Lung microvascular endothelial cell (primary cell): ENCODE measurements at places on chromosomes 11 and 22. TPM values are rescaled to one million over a fixed set of nuclear protein-coding genes. Genes with fewer than 3 reads are reported as not detected.

The ALDH3B1 gene
- total RNA-seq, result 0.20 and 0.44 TPM in 2 replicates

The RSF1 gene
- 16.6 and 20.4 TPM in 2 replicates for total RNA-seq

The TPP1 gene
- total RNA-seq, result 61.2 and 69.2 TPM in 2 replicates

The MS4A6E gene
- not detected in 2 replicates for total RNA-seq

The PRR5L gene
- 3.0 and 6.5 TPM in 2 replicates for total RNA-seq

The ACAD8 gene
- total RNA-seq, result 14.4 and 18.7 TPM in 2 replicates

The DEPDC7 gene
- under 0.01 and 0.20 TPM in 2 replicates for total RNA-seq

The SLC1A2 gene
- not detected in 2 replicates for total RNA-seq

The SYT12 gene
- total RNA-seq, result under 0.01 TPM in 2 replicates

The GTSE1 gene
- 0.99 and 3.7 TPM in 2 replicates for total RNA-seq

The C11orf86 gene
- not detected in 2 replicates for total RNA-seq

The MOGAT2 gene
- total RNA-seq, result not detected in 2 replicates

- DNase-seq, result no peak
Measured at GRCh38 chr11:69431893-69432738, 49.3 kb upstream of the LINC01488 start.

GRCh38 chr22:31857247-31857646, 87.1 kb upstream of the YWHAH start:
- DNase-seq, result no peak

GRCh38 chr11:35307221-35307621, 112.1 kb downstream of the SLC1A2 start:
- DNase-seq, result no peak

DNA sequence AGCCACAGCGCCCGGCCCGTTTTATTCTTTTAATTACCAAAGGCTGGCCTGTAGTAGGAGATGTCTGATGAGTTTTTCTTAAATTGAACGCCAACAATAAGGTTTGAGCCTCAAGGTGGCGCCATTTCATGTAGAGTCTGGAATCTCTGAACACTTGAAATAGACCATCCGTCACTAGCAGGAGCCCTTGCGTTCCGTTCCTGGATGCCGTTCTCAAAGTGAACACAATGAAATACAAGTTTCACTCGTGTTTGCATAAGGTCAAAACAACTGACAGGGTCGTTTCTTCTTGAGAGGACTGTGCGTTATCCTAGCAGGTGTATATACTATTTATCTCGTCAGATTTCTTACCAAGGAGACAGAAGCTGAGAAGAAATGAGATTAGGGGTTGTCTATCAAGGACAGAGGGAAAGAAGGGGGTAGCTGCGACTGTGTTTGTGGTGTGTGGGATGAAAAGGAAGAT, 18.7 kb upstream of the SCGB1D1 start:
- DNase-seq, result peak; percentile 84

DNA sequence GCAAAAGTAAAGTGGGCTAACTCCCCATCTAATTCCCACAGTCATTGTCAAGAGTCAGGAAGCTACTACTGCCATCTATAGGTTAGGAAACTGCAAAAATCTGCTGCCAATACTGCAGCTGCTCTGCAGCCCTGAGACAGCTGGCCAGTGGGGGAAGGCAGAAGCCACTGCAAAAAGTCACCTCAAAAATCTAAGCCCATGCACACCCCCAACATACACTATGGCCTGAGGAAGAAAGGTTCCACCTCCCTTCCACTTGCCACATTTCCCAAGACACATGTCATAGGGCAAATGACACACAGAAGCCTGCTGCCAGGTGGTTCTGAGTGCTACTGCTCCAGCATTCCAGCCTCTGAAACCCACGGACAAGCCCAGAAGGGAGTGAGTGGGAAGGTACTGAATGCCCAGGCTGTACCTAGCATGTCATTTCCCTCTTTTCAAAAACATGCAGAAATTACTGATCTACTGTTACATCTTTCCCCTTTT, 36.9 kb downstream of the DGCR2 start:
- peak; percentile 47 for DNase-seq

DNA sequence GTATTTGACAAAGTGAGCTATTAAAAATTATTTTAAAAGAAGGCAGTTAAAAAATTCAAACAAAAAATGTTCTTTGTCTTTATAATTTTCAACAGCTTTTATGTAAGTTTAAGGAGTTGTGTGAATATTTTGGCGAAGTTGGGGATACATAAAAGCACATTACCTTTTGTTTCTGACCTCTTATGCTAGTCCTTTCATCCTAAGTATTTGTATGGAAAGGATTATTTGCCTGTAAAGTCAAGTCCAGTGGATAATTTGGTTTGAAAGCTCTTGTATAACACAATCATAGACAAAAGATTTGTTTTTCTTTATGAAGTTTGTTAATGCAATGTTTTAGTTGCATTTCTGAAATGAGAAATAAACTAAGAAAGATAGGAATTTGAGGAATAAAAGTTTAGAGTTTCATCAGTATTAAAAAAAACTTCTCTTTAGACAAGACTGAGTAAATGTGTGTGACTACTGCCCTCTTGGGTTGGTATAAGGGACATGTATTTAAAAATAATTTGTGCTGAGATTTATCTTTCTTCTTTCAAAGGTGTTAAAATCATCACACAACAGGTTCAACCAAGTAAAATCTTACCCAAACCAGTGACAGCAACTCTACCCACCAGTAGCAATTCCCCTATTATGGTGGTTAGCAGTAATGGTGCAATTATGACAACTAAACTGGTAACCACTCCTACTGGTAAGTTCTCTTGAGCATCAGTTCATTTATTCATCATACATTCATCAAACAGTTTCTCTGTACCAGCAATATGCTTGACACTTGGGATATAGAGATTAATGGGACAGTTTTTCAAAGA, 68.2 kb downstream of the EMSY start:
- peak; percentile 72 for DNase-seq

DNA sequence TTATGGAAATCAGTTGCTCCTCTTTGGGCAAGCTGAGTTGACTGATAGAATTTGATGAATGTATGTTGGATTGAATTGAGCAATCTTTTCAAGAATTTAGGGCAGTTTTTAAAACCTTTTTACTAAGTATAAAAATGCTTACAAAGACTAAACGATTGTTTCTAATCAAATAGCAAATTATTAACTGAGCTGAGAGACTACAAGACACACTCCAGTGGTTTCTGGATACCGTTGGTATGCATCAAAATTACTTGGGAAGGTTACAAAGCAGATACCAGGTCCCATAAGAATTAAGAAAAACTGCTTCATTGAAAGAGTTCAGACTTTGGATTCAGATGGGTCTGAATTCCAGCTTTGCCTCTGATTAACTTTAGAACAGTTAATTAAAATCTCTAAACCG, 721.4 kb downstream of the FAM181B start:
- DNase-seq, result no peak

DNA sequence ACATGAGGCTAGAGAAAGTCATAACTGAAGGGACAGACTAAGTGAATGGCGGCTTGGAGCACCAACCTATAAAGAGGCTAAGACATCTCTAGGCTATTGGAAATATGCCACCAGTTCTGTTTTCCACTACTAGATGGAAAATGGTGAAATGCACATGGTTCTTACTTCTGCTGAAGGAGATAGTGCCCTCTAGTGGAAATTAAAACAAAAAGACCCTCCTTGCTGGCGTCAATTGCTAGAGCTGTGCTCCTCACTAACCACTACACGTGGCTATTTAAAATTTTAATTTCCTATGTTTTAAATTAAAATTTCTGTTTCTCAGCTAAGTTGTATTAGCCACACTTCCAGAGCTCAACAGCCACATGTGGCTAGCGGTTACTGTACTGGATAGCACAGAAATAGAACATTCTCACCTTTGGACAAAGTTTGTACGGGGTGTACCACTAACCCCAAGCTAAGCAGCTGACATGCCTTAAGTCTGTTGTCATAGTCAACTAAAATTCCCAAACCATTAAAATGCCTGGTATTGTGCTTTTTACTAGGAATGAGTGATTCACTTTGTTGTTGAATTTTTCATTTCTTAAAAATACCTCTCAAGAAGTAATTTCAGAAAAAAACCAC, 34.1 kb upstream of the CALCA start:
- DNase-seq, result peak; percentile 62

DNA sequence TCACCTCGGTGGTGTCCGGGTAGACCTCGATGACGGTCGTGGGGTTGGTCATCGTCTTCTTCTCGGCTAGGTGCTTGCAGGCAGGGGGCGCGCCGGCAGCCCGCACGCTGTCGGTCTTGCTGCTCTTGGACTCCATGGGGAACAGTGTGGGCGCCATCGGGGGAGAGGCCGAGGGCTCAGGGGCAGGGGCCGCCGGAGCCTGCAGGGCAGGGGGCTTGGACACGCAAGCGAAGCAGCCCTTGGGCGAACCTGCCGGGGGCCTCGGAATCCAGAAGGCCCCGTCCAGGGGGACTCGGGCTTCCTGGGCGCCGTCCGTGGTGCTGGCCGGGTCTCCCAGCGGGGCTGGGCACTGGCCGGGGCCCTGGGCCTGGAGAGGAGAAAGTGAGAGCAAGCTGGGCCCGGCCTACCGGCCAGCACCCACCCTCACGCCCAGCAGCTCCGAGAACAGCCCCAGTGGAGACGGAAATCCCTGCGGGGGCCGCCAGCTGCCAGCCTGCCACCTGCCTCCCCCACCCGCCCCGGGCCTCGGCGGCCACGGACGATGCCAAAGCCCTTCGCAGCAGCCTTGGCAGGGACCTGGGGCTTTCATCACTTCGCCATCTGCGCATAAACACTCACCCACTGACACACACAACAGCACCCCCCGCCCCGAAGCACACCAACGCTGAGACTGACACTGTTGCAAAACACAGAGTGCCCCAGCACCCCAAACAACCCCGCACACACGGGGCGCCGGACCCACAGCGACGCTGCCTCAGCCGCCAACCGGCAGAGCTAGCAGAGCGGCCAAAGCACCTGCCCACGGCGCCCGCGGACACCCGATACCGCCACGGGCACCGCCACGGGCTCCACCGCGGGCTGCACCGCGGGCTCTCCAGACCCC, 2.4 kb downstream of the IFITM10 start:
- DNase-seq, result peak; percentile 20

GRCh38 chr22:21860491-21861039, 6.9 kb downstream of the MAPK1 start:
- DNase-seq, result no peak

- DNase-seq, result no peak
Measured at GRCh38 chr11:77026221-77026620, 8.0 kb upstream of the B3GNT6 start.

- DNase-seq, result no peak
Measured at GRCh38 chr11:46533396-46534100, 60.3 kb downstream of the AMBRA1 start.

GRCh38 chr11:17894929-17895658, 117.8 kb downstream of the SERGEF start:
- DNase-seq, result no peak

GRCh38 chr11:111879637-111879960, 258 bp downstream of the CFAP68 start:
- no peak for DNase-seq

DNA sequence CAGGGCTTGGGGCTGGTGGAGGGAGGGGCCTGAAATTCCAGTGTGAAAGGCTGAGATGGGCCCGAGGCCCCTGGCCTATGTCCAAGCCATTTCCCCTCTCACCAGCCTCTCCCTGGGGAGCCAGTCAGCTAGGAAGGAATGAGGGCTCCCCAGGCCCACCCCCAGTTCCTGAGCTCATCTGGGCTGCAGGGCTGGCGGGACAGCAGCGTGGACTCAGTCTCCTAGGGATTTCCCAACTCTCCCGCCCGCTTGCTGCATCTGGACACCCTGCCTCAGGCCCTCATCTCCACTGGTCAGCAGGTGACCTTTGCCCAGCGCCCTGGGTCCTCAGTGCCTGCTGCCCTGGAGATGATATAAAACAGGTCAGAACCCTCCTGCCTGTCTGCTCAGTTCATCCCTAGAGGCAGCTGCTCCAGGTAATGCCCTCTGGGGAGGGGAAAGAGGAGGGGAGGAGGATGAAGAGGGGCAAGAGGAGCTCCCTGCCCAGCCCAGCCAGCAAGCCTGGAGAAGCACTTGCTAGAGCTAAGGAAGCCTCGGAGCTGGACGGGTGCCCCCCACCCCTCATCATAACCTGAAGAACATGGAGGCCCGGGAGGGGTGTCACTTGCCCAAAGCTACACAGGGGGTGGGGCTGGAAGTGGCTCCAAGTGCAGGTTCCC, at the start of gene APOC3:
Gene APOC3, plus strand, starts transcription at position 383 of the 659 bp plus-strand sequence. CDS start 676 bp downstream, outside the sequence.
- no peak for DNase-seq

GRCh38 chr11:132744771-132745170, 787.5 kb downstream of the OPCML start:
- DNase-seq, result no peak

DNA sequence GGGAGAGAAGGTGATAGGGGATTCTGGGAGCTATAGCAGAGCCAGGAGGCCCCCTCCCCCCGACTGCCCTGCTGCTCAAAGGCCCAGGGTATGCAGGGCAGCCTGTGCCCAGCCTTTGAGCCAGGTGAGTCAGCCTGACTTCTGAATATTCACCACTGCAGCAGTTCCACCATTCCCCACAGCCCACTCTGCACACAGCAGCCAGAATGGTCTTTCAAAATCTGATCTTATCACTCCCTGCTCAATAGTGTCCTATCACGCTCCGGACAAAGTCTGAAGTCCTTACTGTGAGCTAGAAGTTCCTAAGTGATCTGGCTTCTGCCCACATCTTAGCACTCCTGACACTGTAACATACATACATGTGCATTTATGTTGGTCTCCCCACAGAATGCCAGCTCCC, 111.7 kb downstream of the BUD13 start:
- DNase-seq, result no peak

DNA sequence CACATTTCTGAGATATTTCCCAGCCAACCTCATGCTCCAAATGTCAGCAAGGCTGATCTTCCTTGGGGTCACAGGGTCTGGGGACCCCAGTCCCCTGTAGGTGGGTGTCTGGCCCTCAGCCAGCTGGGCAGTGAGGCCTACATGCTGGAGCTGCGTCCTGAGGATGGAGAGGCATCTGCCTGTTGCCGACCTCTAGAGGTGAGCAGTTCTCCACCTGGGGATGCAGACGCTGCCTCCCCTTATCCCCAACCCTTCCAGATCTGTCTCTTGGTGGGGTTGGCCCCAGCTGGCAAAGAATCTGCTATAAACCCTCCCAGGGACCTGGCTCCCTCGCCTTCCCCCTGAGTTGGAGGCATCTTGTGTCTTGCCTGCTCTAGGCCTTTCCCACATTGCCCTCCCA, 79.6 kb downstream of the PKNOX2 start:
- DNase-seq, result no peak
